ENCODE measurements at places on chromosomes 4 and X.

DNA sequence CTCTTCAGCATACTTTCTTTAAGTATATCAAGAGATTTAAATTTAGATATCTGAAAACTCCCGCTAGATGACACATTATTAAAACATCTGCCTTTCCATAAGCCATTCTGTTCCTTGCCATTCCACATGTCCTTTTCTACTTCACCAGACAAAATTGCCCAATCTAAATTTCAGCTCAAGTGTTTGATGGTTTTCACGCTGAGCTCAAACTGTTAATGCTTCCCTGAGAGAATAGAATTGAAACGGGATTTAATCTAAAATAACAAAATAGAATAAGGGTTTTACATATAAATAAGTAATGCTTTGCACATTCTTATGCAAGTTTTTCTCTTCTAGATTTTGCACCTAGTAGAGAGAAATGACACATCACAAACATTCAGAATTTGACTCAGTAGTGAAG lies 764.5 kb upstream of the TENM3 start:
- DNase-seq: no peak

DNA sequence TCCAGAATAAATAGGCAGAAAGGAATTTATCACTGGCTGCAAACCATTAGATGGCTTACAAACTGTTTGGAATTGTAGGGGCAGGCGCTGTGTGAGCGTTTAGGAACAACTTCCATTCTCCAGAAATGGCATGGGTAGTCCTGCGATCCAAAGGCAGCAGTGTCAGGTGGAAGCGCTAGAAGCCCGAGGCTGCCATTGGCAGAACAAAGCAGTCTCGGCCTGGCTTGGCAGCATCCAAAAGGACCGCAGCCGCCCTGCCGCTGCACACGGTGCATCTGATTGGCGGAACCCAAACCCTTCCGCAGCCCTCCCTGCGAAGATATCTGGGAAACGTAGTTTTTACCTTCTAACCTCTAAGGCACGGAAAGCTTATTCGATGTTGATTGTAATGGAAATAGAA lies 23.6 kb upstream of the YTHDC1 start:
- no peak for DNase-seq

DNA sequence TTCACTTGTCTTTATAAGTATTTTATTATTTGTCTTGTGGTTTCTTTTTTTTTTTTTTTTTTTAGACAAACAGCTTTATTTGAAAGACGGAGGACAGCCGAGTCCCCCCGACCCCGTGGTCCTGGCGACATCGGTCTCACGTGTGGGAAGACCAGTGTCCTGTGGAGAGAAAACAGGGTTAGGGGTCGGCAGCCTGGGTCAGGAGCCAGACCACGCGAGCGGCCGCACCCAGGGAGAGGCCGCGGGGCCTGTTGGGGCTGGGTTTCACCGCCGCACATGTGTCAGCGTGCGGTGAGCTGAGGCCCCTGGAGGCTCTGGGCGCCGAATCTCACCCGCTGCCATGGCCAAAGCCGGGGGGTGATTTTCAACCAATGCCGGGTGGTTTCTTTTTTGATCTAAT lies 17.8 kb upstream of the RAB33B start:
- no peak for DNase-seq

DNA sequence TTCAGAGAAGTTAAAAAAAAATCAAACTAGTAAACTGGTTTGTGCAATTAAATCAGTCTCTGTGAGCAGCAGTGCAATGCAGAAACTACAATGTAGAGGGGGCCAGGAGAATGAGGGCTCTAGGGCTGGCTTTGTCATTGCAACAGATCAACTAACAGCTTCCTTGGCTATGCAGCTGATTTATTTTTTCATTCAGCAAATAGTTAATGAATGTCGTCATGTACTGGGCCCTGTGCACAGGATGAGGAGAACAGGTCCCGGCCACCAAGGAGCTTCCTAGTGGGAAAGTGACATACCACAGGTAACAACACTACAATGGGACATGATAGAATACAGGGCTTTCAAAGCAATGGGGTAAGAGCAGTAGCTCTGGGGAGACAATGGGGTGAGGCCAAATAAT lies 190.1 kb downstream of the NSUN7 start:
- no peak for DNase-seq

GRCh38 chrX:131543774-131544173 lies at the start of gene OR13H1:
OR13H1 (plus strand) TSS chrX:131544074; CDS start chrX:131544074, 0 bp downstream.
- no peak for DNase-seq

DNA sequence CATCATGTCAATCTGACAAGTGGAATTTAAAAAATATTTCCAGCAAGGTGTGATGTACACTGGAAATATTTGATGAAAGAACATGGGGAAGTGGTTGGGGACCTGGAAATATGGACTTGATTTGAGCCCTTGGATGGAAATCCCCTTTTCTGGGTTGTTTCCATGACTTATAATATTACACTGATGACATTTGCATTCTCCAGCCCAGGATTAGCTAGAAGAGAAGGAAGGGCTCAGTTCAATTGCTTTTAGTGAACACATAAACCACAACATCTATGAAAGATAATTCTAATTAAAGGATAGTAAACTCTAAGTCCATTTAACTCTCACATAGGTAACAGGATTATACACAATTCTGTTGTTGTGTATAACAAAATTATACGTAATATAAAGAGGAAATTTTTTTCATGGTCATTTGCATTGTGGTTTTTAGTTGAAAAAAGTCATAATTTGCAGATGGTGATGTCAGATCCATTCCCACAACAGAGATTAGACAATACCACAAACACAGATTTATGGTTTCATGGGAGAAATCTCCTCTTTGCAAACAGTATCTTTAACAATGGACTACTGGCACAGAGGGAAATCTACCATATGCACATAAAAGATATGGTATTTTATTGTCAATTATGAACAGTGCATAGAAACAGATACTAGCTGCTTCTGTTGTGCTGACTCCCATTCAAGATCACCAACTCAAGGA lies 126.5 kb downstream of the DKK2 start:
- DNase-seq: no peak

DNA sequence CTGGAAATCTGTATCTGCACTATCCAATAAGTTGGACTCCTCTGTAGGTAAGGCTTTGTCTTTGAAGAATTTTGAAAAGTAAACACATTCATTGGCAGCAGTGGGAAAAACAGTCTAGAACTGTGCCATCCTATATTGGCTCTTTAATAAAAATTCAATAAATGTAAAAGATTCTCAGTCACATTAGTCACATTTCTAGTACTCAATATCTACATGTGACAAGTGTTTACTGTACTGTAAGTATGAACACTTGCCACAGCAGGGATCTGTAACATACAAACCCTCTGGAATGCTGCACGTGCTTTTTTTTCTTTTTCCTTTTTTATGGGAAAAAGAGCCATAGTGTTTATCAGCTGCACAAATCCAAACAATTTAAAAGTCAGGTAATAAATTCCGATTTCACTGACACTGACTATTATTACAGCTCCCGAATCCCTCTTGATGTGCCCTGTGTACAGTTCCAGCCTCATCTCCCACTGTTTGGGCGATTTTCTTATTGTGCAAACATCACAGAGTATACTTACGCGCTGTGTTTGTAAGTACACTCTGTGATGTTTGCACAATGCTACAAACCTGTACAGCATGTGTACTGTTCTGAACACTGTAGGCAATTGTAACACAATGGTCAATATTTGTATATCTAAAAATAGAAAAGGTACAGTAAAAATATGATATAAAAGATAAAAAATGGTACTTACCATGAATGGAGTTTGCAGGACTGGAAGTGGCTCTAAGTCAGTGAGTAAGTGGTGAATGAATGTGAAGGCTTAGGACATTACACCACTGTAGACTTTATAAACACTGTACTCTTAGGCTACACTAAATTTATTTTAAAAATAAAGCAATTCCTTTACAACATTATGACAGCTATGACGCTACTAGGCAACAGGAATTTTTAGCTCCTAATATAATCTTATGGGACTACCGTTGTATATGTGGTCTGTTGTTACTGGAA lies 8.7 kb downstream of the PYURF start:
- no peak for DNase-seq

DNA sequence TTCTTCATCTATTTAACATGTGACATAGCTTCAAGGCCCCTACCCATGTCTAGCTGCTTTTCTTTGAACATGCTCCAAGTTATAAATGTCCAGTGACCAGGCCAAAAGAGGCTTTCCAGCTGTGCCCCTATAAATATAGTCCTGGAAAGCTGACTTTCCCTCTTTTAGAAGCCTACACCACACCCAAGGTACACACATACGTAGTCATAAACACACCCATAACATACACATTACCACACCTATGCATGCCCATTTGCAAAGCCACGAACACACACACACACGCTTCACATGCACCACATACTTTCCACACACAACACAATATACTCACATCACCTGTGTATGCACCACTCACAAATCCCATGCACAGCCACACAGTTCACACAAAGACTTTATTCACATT lies 2.0 kb downstream of the ARHGAP36 start:
- DNase-seq: no peak

DNA sequence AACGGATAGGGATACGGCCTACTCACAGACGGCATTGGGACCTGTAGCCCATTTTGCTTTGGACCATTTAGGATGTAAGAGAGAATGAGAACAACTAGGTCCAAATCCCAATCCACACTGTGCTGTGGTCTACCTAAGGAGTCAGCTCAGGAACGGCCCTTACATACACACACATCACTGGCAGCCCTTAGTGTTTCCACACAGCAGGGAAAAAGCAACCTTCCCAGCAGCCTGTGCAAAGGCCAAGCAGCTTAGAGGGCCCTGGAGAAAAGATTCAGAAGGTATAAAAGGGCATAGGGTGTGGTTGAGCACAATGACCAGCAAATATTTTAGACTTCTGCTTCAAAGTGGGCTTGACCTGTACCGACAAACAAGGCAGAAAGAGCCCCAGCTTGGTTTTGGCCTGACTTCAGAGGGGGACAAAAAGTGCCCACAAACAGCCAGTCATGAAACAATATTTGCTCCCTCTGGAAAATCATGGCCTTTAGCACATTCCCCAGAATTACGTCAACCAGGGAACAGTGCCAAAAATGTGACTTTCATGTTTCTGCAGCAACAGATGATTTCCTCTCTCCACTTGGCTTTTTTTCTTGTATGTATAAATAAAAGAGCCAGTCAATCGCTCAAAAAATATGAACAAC lies 359.5 kb upstream of the FGF16 start:
- DNase-seq: no peak

DNA sequence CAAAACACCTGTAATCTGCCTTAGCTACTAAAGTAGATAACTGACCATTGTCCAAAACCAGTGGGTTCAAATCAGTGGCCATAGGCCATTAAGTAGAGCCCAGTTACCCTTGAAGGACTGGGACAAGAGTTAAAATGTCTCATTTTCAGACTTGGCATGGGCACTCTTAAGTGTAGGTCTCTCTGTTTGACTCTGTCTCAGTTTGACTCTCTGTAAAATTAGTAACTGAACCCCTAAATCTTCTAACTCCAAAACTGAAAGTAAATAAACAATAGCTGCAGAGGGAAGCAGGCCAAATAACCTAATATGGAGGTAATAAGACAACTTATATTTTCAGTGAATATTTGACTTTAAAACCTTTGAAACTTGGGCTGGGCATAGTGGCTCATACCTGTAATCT lies 89.1 kb downstream of the SLC16A2 start:
- DNase-seq: no peak

DNA sequence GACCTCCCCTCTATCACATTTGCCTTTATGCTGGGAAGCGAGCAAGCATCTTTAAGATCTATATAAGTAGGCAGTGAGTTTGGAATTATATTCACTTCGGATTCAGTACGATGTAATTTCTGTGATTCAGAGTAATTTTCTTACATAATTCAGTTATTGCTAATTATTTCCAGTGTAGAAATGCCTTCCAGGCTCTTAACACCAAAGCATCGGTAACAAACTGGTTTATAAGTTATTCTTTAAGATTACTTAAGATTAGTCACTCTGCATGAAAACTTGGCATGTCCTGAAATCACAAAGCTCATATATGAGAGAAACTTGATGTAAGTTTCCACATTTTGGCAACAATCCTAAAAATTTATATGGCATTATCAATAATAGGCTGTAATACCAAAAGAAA lies 120.8 kb downstream of the ADAMTS3 start:
- no peak for DNase-seq

DNA sequence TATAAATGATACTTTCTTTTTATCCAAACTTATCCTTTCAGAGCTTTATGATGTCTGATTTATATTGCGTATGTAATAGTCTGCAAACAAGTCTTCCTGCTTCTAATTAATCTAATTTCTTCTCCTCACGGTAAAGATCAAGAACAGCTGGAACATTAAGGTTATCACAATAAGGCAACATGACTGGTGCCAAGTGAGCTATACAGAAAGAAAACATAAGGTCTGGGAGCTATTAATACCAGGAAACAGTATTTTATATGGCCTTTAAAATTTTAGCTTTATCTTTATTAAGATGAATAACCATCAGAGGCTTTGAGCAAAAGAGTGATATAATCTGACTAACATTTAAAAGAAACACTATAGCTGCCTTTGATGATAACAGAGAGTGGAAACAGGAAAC lies 28.7 kb upstream of the CABS1 start:
- DNase-seq: no peak

GRCh38 chr4:1991596-1992434 lies 17.0 kb downstream of the NELFA start:
- DNase-seq: no peak

DNA sequence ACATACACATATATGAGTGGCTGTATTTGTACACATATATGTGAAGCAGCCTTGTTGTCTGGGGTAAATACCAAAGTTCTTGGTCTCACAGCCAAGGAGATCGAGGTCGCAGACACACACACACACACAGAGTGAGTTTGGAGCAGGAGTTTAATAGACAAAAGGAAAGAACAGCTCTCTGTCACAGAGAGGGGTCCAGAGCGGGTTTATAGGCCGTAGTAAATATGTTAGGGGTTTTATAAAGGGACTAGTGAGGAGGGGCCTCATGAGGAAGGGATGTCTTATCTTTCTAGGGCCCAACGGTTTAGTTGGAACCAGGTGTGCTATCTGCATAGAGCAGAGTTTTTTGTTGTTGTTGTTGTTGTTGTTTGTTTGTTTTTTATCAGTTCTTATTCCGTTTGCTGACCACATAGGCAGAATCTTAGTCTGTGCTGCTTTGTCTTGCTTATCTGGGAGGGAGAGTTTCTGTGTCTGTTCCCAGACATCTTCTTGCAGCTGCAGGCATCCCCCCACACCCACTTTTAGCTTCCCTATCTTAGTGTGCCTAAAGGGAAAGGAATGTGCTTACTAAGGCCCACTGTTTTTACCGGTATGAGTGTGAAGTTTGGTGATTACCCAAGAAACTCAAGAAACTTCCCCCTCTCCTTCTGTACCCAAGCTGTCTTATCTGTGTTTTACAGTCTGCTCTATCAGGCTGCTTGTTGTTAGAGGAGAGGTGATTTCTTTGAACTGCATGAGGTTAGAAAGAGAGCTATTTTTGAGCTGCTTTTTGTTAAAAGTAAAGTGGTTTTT lies 91.9 kb downstream of the TENT5D start:
- DNase-seq: no peak
